ENCODE measurements at places on chromosomes 16 and 17.

- DNase-seq = no peak
These were observed 5.1 kb upstream of the UNC13D start for GRCh38 chr17:75849279-75849646.

- no peak for DNase-seq
These were observed 232.3 kb downstream of the WWOX start for GRCh38 chr16:78331731-78332130.

DNA sequence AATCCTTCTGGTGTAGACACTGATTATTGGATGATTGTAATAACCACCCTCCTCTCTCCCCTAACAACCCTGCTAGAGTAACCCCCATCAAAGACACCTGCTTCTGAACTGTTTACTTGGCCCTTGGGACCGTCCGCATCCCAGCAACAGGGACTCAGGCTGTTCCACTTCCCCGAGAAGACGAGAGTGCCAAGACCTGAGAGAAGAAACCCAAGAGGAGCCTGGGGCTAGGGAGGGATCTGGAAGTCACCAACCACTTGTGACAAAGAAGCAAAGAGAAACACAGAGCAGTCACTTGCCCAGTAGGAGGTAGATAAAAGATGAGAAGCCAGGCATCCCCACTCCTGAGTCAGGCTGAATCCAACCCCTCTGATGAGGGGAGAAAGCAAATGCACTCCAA is 84.3 kb downstream of the CDH11 start:
- DNase-seq = no peak

GRCh38 chr17:74296548-74296936 is 22.5 kb downstream of the DNAI2 start:
- DNase-seq = no peak

- peak; percentile 32 for DNase-seq
These were observed 184.8 kb upstream of the CIBAR2 start for GRCh38 chr16:85296859-85297660.

- no peak for DNase-seq
These were observed 530 bp downstream of the CCL17 start for GRCh38 chr16:57405097-57405496.

DNA sequence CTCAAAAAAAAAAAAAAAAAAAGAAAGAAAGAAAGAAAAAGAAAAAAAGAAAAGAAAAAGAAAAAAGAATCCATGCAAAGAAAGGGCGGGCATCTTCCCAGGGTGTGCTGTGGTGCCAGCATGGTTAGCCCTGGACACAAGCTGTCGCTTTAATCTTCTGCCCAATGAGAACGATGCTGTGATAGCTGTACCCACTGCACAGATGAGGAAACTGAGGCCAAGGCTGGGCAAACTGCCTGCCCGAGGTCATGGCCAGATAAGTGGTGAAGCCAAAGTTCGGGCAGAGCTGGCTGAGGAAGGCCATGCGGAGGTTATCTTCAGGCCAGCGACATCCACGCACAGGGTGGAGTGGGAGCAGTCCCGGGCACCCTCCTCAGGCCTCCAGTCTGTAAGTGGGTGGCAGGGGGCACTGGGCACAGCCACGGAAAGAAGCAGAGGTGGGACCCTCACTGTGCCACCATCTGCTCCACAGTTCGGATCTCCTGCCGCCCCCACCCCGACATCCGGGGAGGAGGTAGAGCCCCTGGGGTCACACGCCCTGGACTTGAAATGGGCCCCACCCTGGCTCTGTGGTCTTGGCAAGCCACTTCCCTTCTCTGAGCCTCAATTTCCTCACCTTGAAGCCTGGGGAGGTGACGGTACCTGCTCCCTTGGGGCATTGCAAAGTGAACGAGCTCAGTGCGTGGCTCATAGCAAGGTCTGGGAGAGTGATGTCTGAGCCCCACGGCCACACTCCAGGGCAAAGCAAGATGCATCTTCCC is 6.5 kb downstream of the FBXL16 start:
- no peak for DNase-seq

DNA sequence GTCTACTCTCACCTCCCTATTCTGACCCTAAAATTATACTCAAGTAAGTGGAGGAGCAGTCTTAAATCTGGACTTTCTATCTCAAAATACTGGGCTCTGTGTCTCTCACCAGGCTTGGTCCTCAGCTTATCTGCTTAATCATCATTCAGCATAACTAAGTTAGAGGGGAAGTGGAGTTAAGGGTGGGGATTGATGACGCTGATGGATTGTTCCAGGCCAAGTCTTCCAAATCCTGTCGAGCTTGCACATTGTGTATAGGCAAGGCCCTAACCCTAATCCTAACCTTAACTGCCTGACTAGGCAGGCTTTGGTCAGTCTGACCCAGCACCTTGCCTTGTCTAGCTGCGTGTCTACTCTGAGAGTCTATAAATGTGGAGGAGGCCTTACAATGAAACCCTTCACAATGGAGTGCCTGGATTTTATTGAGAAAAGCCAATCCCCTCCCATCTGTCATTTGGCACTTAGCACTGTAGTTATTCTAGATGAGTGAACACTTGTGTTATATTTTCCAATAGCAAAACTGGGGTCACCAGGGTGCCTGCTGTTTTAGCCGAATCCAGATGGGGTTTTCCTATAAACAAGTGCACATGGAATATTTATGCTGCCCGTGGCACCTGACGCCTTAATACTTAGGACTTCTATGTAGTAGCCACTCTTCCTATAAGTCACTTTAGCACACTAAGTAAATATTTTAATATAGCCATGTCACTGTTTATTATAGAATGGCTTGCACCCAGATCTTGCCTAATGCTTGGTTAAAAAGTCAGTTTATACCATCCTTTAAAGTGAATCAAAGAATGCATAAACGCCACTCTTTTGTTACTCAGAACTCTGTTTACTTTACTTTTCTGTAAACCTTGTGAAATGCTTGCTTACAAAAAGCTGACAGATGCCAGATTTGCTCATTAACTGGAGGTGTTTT is 193.2 kb upstream of the MYOCD start:
- no peak for DNase-seq

- DNase-seq = no peak
These were observed 214.1 kb downstream of the HS3ST3B1 start for GRCh38 chr17:14514973-14515372.

GRCh38 chr16:4618645-4619418 is 4.1 kb upstream of the UBALD1 start:
- no peak for DNase-seq

Data from activated gamma-delta T cell treated with anti-CD3 and anti-CD28 coated beads, Interleukin-2, amount 50 U/mL, for 16 hours (primary cell).